ENCODE measurements at places on chromosomes 7 and 10.

- DNase-seq: no peak
Observed at GRCh38 chr7:41828911-41829310, 126.0 kb upstream of the INHBA start.

DNA sequence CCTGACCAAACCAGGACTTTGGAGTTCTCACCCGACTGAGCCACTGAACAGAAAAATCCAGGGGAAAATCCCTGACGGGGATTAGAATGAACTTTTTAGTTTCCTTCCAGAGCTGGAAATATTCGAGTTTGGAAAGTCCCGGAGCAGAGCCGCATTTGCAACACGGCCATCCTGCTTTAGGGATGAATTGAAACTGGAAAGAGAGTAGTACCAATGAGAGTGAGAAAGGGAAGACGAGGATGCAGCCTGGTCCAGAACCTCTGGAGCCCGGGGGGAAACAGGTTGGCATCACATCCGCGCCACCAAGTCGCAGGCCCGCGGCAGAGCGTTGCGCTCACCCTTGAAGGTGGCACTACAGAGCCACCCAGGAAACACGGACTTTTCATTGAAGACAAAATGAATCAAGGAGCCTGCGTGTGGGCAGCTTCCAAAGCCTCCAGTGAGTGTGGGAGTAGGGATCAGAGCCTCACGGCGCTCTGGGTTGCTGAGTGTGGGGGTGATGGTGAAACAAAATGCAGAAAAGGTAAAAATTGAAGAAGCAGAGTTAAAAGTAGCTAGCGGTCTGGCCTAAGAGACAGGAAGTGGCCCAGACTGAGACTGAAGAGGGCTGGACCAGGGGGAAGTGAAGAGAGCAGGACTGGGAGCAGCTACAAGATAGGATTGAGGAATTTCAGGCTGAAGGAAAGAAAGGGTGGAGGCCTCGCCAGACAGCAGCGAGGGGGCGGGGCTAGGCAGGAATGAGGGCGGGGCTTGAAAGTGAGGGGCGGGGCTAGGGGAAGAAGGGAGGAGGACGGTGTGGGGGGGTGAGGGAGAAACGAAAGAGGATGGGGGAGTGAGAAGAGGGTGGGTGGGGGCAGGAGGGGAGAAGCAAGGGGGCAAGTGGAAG is 1.8 kb downstream of the SMURF1 start:
- peak; percentile 5 for DNase-seq

- no peak for DNase-seq
Observed at GRCh38 chr7:6246251-6246917, 26.0 kb downstream of the CYTH3 start.

DNA sequence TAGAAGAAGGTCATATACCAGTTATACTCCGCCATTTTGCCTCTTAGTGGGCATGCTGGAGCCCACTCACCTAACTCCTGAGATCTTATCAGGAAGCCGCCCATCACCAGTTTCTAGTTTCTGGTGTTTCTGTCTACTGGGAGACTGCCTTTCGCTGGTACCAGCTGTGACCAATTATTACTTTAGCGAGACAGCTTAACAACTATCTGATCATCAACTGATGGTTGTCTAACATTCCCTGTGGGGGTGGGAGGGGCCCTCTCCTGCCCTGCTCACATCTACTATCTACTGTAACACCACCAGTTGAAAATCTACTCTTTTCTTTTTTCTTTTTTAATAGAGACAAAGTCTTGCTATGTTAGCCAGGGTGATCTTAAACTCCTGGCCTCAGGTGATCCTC is 46.2 kb upstream of the C10orf67 start:
- DNase-seq: no peak

DNA sequence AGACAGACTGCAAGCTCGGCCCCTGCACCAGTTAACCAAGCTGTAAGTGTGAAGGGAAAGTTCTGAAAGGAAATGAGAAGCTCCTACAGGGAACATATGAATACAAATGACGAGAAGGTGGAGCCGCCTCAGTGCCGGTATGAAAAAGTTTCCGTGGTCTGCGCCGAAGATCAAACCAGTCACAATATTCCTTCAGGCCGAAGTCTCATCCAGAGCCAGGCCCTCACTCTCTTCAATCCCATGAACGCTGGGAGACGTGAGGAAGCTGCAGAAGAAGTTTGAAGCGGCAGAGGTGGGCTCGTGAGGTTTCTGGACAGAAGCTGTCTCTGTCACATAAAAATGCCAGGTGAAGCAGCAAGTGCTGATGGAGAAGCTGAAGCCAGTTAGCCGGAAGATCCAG is 71.9 kb downstream of the CFAP46 start:
- no peak for DNase-seq

GRCh38 chr10:31123946-31124345 is 92.3 kb upstream of the ZNF438 start:
- DNase-seq: no peak

DNA sequence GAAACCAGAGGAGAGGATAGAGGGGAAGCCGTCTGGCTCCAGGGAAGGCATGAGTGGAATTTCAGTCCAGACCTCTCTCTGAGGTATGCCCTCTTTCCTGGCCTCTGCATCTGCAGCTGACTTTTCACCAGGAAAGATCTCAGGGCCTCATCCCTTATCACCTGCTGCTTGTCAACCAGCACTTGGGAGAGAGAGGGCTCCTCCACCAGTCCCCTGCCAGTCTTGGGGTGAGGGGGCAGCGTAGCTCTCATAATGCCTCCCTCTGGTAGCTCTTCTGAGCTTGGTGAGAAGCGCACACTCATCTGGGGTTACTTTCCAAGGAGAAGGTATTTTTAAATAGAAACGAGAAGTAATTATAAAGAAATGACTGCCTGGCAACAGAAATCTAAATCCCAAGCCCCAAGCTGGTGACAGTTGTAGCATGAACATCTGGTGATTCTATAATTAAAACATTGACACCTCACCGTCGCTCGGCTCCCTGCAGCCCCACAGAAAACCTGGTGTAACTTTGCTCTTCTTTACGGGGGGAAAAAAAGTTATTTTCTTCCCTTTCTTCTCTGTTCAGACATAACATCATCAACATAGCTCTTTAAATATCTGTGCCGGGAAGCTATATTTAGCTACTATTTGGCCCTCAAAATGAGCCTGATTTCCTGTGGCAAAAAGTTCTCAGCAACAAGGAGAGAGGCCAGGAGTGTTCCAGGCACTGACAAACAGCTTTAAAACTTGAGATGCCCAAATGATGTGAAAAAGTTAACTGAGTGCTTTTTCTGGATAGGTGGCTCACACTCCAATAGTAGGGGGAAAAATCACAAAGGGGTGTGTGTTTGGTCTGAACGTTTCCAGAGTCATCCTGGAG is 26.9 kb downstream of the HIP1 start:
- DNase-seq: no peak

DNA sequence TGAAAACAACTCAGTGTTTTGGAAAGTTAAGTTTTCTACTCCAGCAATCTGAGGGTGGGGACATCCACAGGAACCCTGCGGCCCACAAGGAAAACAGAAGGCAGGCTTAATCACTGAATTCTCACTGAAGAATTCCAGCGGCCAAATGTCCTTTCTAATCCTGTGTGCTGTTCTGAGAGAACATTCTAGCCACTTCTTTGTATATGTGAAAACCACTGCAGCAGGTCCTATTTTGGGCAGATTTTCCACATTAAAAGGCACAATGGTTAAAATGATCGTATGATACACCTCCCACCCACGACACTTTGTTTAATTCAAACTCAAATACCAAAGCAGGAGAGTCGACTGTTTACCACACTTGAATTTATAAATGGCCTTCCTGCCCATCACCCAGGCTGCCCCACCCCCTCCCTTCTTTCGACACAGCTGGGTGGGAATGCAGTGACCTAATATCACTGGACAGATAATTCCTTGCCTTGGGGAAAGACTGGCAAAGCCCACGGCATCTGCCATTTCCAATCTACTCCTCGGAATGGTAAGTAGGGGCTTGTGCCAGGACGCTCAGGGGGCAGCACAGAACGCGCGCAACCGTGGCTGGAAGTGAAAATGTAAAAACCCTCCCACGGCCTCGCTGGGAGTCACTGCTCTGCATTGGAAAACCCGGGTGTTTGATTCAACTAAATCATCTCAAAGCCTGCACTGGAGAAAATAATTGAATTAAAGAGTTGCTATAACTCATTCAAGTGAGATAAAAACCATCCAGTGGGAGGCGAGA is 67.0 kb downstream of the CTBP2 start:
- no peak for DNase-seq

DNA sequence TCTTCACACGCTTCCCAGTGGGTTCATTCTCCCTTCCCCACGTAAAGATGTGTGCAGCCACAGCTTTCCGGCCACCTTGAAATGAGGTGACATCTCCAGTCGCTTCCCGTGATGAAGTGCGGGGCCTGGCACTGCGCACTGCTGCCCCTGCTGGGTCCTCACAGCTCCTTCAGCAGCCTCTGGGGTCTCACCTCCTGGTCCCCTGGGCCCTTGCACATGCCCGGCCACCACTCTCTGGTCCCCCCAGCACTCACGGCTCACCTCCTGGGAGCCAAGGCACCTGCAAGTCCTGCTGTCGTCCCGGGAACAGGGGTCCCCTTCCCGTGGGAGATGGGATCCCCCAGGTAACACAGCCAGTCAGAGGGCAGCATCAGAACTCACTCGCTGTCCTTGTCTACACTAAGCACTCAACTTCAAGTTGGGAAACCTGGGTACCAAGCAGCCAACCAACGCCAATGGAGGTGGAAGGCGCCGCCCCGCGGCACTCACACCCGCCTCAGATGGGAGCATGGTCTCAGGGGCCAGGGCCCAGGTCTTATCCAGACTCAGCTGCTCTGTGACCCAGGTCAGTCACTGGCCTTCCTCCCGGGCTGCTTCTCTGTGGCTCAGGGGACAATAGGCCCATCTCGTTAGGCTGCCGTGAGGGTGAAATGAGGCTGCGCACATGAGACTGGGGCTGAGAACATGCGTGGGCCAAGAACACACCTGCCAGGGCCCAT is 176.2 kb downstream of the PTPRN2 start:
- no peak for DNase-seq

GRCh38 chr7:72805526-72806494 is 22.2 kb downstream of the TYW1B start:
- DNase-seq: peak; percentile 77

GRCh38 chr10:60206735-60207134 is 182.9 kb downstream of the ANK3 start:
- DNase-seq: no peak

DNA sequence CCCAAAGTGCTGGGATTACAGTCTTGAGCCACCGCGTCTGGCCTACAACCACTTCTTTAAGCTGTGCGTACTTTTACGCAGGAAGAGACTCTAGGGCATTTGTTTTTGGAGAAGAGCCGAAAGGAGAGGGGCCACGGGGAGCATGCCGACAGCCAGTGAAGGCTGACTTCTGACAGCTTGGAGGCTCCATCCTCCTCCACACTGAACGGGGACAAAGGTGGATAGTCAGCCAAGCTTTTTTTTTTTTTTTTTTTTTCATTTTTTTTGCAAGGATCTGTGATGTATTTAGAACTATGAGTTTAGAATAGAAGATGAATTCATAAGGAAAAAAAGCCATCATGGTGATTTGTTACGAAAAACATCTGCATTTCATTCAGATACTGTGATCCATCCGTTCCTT is 221.7 kb downstream of the ARHGAP21 start:
- DNase-seq: no peak

GRCh38 chr10:131825150-131825848 is 75.5 kb upstream of the PPP2R2D start:
- no peak for DNase-seq

- DNase-seq: no peak
Observed at GRCh38 chr7:26461518-26461917, 169.9 kb downstream of the SNX10 start.

DNA sequence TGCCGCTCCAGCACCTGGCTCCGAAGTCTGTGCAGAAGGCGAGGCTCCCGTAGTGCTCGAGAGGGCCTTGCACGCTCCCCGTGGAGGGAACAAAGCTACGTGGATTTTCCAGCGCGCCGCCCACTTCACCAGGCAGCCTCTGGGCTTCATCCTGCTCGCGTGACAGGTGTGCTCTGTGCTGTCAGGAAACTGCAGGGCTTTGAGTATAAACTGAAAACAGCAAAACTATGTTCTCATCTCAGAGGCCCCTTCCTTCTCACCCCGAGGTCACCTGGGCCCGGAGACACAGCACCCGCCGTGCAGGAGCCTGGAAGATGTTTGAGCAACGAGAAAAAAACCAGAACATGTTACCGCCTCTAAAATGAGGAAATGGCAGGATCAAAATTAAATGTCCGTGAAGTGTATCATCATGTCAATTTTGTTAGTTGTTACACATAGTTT is 17.6 kb upstream of the GPR146 start:
- no peak for DNase-seq

GRCh38 chr7:30433082-30433481 is 45.5 kb downstream of the NOD1 start:
- peak; percentile 89 for DNase-seq

DNA sequence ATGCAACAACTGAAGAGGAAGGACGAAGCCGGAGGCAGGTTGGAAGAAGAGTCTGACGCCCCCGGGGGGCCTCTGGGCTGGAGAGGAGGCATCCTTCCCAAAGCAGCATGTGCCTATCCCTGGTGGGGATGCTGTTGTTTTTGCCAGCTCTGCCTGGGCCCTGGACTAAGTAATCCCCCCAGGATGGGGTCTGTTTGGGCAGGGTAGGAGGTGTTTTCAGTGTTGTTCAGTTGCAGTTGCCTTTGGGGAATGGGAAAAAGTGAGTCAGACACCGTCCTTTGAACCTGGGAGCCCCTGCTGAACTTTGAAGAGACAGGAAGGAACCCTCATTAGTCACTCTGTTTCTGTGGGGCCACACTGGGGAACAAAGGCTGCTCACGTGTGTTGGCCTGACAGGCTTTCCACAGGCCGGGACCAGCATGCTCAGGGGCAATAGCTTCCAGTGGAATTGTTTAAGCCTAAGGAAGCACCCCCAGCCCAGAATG is 35.2 kb upstream of the GDF10 start:
- DNase-seq: no peak

DNA sequence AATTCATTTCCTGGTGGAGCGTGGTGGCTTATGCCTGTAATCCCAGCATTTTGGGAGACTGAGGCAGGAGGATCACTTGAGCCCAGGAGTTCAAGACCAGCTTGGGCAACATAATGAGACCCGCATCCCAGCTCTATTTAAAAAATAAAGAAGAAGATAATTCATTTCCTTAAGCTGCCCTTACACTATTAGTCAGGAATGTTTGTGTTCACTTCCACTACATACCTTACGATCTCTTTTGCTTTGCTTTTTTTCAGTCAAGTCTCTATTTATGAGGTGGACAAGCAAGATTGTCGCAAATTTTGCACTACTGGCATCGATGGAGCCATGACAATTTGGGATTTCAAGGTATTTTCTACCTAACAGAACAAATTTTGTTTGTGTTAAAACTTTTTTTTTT is 11.2 kb upstream of the ARPC1B start:
- no peak for DNase-seq

Data from AML-193 (cell line).